ENCODE measurements at places on chromosomes 6 and 20.

DNA sequence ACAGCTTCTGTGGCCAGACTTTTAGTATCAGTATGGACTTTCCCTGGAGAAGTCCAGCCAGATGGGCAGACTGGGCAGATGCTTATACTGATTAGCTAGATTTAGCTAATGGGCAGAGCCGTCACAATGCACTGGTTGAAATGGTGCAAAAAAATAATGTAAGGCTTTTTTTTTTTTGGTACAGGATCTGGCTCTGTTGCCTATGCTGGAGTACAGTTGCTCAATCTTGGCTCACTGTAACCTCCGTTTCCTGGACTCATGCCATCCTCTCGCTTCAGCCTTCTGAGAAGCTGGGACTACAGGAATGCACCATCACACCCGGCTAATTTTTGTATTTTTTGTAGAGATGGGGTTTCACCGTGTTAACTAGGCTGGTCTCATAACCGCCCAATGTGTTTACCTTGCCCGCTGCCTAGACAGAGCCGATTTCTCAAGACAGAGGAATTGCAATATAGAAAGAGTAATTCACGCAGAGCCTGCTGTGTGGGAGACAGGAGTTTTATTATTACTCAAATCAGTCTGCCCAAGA, 16.4 kb upstream of the KIFC1 start:
- no peak for DNase-seq

DNA sequence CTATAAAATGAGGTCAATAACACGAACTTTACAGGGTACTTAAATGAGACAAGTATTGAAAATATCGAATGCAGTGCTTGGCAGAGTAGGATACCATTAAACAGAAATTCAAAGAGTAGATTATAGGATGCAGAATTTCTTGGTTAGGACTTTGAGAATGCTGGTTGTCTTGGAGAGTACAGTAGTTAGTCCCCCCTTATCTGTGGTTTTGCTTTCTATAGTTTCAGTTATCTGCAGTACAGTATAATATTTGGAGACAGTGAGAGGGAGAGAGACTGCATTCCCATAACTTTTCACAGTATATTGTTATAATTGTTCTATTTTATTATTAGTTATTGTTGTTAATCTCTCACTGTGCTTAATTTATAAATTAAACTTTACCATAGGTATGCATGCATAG, 290.5 kb downstream of the BTBD9 start:
- no peak for DNase-seq

- no peak for DNase-seq
Observed at GRCh38 chr6:79574630-79575225, 37.5 kb upstream of the LCA5 start.

DNA sequence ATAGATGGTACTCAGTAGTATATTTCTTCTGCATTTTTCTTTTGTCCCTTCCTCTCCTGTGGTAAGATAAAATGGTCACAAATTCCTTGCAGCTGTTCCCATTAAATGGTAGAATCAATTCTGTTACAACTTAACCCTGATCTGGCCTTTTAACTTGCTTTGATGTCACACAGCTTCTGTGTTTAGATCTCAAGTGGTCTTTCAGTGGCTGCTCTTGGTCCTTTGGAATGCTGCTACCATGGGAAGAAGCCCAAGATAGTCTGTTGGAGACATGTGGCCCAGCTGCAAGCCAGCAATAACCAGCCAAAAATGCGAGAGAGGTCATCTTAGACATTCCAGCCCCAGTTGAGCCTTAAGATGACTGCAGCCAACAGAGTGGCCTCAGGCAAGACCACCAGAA, 429.7 kb downstream of the KIF16B start:
- DNase-seq = no peak

GRCh38 chr20:24763386-24764026, 185.6 kb upstream of the CST7 start:
- DNase-seq = no peak

- DNase-seq = no peak
Observed at GRCh38 chr6:19127081-19127480, 710.1 kb upstream of the ID4 start.

- DNase-seq = peak; percentile 81
Observed at GRCh38 chr6:30130887-30131862, 4.8 kb upstream of the TRIM40 start.

DNA sequence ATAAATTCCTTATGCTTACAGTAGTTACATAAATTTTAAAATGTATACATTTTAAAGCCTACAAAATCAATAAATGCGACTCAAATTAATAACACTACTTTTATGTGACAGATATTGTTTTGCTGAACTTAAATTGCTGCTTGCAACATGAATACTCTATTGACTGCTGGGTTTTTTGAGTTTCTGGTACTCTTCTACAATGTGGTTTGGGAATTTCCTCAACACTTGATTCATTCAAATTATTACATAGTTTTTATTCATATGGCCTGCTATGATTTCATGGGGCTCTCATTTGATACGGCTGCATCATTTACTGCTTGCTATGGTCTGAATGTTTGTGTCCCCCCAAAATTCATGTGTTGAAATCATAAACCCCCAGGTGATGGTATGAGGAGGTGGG, 2.3 kb upstream of the TXLNB start:
- no peak for DNase-seq

DNA sequence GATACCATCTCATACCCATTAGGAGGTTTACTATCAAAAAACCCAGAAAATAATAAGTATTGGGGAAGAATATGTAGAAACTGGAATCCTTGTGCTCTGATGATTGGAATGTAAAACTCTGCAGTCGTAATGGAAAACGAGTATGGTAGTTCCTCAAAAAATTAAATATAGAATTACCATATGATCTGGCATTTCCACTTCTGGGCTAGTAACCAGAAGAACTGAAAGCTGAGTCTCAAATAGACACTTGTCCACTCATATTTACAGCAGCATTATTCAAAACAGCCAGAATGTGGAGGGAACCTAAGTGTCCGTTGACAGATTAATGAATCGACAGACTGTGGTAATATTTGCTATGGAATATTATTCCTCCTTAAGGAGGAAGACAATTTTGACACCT, 44.3 kb downstream of the FOXC1 start:
- DNase-seq = no peak

DNA sequence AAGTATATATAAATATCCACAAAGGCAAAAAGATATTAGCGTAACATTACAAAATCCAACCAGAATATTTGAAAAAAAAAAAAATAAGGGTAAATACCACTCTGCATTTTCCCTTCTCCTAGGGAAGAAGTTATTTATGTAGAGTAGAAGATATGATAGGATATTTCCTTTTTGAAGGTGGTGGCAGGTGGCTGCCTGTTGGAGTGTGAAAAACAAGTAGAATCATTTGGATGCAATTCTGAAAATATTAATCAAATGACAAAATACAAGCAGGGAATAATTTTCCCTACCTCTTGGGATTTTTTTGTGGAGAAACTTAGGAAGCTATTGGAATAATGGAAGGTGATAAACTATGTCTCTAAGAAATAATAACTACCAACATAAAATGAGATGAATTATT, 62.5 kb upstream of the OGFRL1 start:
- DNase-seq = no peak

GRCh38 chr6:129498950-129499842, 210.8 kb downstream of the ARHGAP18 start:
- DNase-seq = peak; percentile 76

GRCh38 chr6:4059115-4059777, 19.7 kb downstream of the FAM217A start:
- peak; percentile 13 for DNase-seq

DNA sequence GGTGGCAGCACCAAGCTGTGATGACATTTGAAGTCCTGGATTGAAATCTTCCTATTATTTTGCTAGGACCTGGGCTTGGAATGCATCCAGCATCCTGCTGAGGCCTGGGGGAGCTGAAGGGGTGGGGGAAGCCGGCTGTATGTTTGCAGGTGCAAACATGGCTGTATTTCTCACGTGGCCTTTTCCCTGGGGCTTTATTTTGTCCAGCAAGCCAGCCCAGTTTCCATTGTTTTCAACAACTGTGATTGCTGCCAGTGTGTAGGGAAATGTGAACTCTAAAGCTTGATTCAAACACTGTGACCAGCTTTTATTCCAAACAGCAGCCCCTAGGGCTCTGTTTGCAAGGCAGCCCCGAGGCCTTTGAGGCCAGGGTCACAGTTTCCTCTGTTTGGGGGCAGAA, 683.0 kb downstream of the DHX35 start:
- no peak for DNase-seq

GRCh38 chr6:105310371-105310770, 92.5 kb downstream of the PREP start:
- no peak for DNase-seq

GRCh38 chr20:61797971-61798411, 267.7 kb downstream of the TAF4 start:
- DNase-seq = no peak

- peak; percentile 14 for DNase-seq
Observed at GRCh38 chr6:7505189-7505699, 36.2 kb upstream of the DSP start.

DNA sequence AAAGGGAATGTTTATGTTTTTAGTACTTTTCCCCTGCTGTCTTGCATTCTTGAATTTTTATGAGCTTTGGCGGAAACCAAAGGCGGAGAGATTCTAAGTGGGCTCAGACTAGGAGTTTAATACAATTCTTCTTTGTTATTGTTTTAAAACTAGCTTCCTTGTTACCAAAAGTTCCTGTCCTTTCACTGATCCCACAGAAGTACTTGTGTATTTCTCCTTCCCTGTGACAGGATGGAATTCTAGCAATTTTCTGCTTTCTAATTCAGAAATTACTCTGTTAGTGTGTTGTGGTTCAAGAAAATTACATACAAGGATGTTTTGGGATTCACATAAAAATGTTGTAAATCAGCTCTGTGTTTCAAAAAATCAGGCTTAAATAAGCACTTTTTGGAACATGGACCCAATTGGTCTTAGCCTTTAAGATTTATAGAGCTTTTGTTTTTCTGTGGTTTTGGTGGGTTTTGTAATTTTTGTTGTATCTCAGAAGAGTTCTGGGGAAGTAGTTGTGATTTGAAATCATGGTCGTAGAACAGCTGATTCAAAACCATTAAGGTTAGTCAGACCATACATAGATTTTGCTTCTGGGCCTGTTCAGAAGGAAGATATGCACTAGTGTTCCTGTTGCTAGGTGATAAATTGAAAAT, 17.6 kb upstream of the CTAGE9 start:
- no peak for DNase-seq

DNA sequence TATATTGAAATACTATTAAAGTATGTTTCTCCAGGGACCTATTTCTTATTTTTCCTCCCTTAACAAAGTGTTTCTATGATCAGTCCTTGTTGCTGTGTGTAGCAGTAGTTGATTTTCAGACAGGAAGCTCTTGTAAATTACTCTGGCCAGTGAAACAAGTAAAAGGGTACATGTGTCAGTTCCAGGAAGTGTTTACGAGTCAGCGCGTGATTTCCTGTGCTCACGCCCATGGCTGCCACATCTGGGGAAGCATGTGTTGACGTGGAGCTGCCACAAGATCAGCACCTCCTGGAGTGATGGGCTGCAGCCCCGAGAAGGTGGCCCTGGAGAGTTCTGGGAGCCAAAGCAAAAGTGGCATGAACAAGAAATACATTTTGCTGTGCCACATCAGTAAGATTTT, 38.6 kb upstream of the GGTLC1 start:
- DNase-seq = peak; percentile 88

GRCh38 chr6:157904999-157905398, 76.7 kb upstream of the SYNJ2 start:
- DNase-seq = no peak

DNA sequence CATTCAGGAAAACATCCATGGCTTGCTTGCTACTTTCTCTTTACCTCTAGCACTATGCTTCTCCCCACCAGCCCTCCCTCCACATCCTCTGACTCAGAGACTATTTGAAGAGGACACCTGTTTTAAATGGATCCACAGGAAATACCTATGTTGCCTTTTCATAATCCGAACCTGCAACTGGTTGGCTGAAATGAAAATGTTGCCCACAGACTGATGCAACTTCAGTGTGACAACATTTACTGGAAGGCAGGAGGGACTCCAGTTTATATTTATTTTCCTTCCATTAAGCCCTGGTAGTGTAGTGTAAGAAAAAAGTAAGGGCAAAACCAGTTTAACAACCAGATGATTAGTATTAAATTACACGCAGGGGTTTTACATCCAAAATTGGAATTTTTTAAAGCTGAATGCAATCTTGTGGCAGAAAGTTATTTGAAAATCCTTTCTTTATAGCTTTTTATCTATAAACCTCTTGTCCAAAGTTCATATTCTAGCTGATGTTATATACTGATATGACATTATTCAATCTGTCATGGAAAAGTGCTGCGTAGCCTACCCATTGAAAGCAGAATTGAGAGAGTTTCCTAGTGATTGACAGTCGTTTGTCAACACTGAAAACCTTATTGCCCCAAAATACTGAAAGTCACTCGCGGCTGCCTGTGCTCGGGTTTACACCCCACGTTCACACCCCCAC, 881 bp upstream of the AIG1 start:
- DNase-seq = peak; percentile 32

GRCh38 chr6:159397753-159398152, 228.6 kb downstream of the FNDC1 start:
- DNase-seq = no peak

DNA sequence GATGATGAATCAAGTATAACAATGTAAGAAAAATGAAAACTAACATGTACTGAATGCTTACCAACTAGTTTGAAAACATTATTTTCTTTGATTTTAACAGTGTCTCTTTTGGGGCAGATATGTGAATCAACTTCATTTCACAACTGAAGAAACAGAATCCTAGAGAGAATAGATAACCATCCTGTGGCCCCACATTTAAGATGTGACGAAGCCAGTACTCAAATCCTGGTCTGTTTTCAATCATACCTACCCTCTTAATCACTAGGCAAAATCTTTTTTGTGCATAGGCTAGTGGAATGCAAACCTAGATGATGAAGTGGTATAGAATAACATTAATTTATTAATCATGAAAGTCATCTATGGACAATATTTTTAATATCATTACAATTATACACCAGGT, 371.6 kb upstream of the EPHA7 start:
- no peak for DNase-seq

DNA sequence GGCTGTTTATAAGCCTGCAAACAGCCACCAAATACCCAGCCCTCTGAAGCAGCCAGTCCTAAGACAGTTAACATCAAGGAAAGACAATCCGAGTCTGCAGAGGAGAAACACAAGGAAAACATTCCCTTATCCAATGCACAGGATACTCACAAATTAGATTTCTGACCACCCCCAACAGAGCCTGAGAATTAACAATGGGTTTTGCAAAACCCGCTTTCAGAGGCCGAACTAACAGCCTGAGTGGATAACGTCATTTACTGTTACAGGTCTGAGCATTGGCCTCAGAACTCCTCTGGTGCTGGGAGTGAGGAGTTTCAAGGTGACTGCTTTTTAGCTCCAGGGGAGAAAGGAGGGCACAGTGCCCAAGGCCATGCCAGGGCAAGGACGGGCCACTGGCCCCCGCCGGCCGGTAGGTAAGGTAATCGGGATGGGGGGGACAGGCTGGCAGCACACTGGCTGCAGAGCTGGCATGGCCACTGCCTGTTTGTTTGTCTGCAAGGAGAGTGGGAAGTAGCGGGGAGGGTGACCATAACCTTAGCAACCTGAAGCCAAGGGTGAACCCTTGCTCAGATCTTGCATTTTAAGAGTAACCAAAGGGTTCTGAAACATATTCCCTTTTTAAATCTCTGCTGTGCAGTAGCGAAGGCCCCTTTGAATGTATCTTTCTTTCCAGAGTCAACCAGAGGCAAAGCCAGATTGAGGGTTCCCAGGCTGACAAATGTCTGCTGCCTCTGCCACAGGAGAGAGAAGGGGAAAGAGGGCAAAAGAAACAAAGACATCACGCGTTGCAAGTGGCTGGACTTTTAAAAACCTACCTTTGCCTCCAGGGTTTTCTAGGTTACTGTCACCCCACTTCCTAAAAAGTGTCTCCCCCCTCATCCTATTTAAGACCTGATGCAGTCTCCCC, 3.9 kb downstream of the ZMYND8 start:
- DNase-seq = no peak
